ENCODE measurements at places on chromosomes 6 and 20.
A peak's percentile ranks its signal among the peaks of the same experiment; 100 is the strongest.

- no peak for DNase-seq
These were observed 187.5 kb downstream of the BACH2 start for GRCh38 chr6:90109141-90109540.

GRCh38 chr6:36094753-36095496, 35.4 kb upstream of the MAPK13 start:
- DNase-seq: peak; percentile 66

- no peak for DNase-seq
These were observed 21.1 kb downstream of the RTN4IP1 start for GRCh38 chr6:106608080-106608668.

- DNase-seq: no peak
These were observed 95.8 kb upstream of the GCM1 start for GRCh38 chr6:53244399-53244931.

GRCh38 chr6:1424306-1424927, 35.0 kb downstream of the FOXF2 start:
- DNase-seq: no peak

DNA sequence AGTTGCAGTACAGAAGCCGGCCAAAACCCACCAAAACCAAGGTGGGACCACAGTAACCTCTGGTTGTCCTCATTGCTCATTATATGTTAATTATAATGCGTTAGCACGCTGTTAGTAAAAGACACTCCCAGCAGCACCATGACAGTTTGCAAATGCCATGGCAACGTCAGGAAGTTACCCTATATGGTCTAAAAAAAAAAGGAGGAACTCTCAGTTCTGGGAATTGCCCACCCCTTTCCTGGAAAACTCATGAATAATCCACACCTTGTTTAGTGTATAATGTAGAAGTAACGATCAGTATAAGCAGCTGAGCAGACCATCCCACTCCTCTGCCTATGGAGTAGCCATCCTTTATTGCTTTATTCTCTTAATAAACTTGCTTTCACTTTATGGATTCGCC, 148.6 kb upstream of the EXOC2 start:
- no peak for DNase-seq

DNA sequence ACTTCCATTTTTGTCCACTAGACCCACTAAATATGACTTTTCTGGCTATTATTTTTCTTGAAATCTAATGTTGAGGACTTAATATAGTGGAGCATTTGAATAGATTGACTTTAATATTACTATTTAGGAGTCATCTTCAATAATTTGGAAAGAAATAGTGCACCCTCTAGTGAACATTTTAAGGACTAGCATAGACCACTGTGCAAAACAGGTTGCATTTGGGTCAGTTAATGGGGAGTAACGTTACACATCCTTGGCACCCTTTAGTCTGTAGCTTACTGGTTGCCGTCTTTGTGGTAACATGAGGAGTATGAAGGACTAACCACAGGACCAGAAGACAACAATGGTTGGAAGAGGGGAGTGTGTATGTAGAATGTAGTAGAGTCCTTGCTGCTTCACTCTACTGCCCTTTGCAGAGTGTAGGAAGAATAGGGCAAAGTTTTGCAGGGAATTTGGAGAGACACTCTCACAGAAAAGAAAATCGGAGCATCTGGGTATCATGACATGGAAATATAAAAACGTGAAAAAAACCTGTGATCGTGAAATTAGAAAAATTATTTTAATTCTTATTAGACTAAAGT, 25.2 kb downstream of the RFPL4B start:
- no peak for DNase-seq

GRCh38 chr6:108106694-108107093, 32.2 kb upstream of the OSTM1 start:
- no peak for DNase-seq

- no peak for DNase-seq
These were observed 652.1 kb upstream of the CITED2 start for GRCh38 chr6:140026546-140026945.

GRCh38 chr6:142885182-142885867, 59.7 kb downstream of the HIVEP2 start:
- DNase-seq: no peak

GRCh38 chr6:26525838-26526237, 12.3 kb upstream of the HMGN4 start:
- DNase-seq: no peak

DNA sequence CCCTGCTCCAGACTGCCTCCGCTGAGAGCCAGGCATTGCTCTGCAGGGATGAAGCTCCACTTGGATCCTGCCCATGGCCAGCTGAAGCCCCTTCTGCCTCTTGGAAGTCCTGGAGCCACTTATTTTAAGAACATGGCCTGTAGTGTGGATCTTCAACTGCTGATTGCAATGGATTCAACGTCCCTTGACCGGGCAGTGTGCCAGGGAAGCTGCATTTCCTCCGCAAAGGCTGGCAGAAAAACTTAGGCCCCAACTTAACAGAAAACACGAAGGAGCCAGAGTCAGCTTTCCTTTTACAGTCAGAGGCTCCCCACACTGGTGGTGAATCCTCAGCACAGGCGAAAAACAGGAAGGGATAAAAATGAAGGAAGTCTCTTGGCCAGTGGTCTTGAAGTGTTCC, 26.3 kb upstream of the FOXQ1 start:
- no peak for DNase-seq

DNA sequence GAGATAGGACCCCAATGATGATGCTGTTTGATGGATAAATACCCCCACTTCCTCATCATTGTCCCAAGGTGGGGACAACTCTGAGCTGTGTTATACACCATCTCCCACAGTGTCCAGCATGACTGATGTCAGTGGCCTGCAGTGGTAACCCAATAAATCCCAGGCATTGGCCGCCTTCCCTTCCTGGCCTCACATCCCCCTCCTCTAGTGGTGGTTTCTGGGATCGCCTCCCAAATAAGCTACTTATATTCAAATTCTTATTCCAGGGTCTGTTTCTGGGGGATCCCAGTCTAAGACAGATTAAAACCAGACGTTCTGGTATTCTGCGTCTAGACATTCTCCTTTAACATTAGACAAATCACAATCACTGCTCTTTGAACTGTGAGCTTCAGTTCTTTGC, 90.6 kb downstream of the SCP2D1 start:
- DNase-seq: no peak

DNA sequence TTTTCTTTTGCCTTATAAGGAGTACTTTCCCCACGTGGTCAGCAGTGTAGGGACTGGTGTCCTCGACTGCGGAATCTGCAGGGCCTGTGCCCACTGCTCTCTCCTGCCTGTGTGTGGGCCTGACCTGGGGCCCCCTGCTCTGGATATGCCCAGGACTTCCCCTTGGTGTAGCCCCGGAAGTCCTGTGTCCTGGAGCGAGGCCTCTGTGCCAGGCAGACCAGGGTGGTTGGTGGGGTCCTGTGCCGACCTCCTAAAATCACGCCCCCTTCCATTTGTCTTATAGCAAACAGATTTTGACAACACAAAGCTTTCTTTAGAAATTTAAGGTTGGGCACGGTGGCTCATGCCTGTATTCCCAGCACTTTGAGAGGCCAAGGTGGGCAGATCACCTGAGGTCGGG, 64.2 kb downstream of the DLL1 start:
- DNase-seq: no peak

DNA sequence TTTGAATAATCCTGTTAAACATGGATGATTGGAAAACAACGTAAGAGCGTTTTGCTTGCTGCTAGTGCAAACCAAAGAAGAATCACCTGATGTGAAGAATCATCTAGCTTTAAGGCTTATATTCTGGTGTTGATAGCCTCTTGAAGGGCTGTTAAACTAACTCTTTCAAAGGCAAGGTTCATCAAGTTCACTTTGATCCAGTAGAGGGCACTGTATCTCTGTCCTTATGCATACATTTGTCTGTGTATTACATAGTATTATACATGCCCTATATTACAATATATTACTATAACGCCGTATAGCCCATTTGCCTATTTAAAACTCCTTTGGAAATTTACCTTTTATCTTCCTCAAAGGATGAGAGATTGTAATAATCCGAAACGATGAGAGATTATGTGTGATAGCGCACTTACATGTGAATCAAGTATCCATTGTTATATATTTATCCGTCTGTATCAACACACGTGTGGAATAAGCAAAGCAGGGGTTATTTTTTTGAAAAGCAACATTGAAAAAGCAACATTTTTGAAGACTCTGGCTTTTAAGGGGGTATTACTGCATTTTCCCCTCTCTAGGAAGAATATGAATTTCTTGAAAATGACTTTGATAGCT, 50.8 kb upstream of the NRN1 start:
- DNase-seq: no peak

GRCh38 chr20:11496380-11496779, 421.3 kb upstream of the BTBD3 start:
- DNase-seq: no peak

GRCh38 chr20:63520504-63520933, at the start of gene PPDPF:
PPDPF (plus strand) TSS chr20:63520765; CDS start chr20:63521309, 544 bp downstream.
- DNase-seq: peak; percentile 71
